ENCODE measurements at places on chromosomes 2 and 18. TPM values are rescaled to one million over a fixed set of nuclear protein-coding genes. Genes with fewer than 3 reads are reported as not detected.
A peak's percentile ranks its signal among the peaks of the same experiment; 100 is the strongest.

DNA sequence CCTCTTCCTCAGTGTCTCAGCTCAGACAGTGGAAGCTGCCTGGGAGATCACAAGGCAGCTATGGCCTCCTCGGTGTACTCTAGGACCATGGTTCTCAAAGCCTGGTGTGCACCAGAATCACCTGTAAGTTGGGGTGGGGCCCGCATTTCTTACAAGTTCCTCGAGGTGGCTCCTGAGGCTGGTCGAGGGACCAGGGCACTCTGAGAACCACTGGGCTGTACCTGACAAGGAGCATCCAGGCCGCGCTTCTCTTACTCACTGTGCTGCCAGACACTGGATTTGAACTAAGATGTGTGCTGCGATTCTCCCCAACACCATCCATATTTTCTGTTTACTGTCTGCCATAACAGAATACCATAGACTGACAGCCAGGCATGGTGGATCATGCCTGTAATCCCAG, 59.5 kb downstream of the DIPK1C start:
- no peaks in the 10 kb centered on the region for H3K4me1 ChIP-seq
- H3K36me3 ChIP-seq, result no peaks in the 10 kb centered on the region
- no peaks in the 10 kb centered on the region for H3K27me3 ChIP-seq
- no peak overlapping the region for H3K27ac ChIP-seq

GRCh38 chr18:31451625-31452024, 4.1 kb downstream of the DSG3 start:
- H3K27ac ChIP-seq, result peak overlapping the region; percentile 88
- no peaks in the 10 kb centered on the region for H3K27me3 ChIP-seq
- H3K36me3 ChIP-seq, result no peaks in the 10 kb centered on the region
- H3K4me1 ChIP-seq, result no peaks in the 10 kb centered on the region
- H3K4me3 ChIP-seq, result no peak overlapping the region
- peak; percentile 39 for DNase-seq

DNA sequence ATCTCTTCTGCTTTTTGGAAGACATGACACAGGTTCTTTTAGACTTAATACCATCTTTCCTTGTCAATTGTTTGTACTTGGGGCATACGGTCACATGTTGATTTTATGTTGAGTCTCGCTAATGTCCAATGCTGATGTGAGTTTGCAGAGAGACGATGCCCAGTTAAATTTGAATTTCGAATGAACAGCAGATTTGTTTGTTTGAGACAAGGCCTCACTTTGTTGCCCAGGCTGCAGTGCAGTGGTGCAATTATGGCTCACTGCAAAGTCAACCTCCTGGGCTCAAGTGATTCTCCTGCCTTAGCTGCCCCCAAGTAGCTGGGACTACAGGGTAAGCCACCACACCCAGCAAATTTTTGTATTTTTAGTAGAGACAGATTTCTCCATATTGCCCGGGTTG, 473.5 kb downstream of the RIT2 start:
- no peak overlapping the region for H3K4me3 ChIP-seq
- no peaks in the 10 kb centered on the region for H3K4me1 ChIP-seq

- H3K4me3 ChIP-seq, result no peak overlapping the region
- H3K27ac ChIP-seq, result no peak overlapping the region
- no peaks in the 10 kb centered on the region for H3K36me3 ChIP-seq
- H3K4me1 ChIP-seq, result no peaks in the 10 kb centered on the region
Measured at GRCh38 chr2:37720533-37721200, 49.2 kb upstream of the CDC42EP3 start.

GALM gene
- 12.1 TPM for total RNA-seq

Data from breast epithelium (tissue), 4 donors.